ENCODE measurements at places on chromosomes 11 and 22.

- DNase-seq, result no peak
These were observed 102.9 kb downstream of the CCDC81 start for GRCh38 chr11:86477495-86478155.

DNA sequence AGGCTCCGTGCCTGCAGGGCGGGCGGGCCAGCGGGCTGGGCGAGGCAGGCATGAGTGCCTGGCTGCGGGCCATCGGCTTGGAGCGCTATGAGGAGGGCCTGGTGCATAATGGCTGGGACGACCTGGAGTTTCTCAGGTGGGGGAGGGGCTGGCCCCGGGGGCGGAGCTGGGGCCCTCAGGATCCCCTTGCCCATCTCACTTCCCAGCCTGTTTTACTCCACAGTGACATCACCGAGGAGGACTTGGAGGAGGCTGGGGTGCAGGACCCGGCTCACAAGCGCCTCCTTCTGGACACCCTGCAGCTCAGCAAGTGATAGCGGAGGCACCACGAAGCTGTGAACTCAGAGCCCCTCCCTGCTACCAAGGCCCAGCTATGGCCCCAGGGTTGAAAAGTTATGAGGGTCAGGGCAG is 5.9 kb downstream of the PHOX2A start:
- DNase-seq, result peak; percentile 100

GRCh38 chr22:36425977-36426523 is 38.3 kb upstream of the MYH9 start:
- DNase-seq, result no peak

- DNase-seq, result no peak
These were observed 20.8 kb downstream of the SHANK3 start for GRCh38 chr22:50693462-50693861.

GRCh38 chr22:46794067-46794466 is 31.6 kb downstream of the TBC1D22A start:
- no peak for DNase-seq

GRCh38 chr22:44721213-44721612 is 19.2 kb downstream of the PRR5 start:
- no peak for DNase-seq
